Skin of body (tissue), 3 donors: ENCODE measurements at places on chromosomes 4 and X. TPM values are rescaled to one million over a fixed set of nuclear protein-coding genes. Genes with fewer than 3 reads are reported as not detected.

DNA sequence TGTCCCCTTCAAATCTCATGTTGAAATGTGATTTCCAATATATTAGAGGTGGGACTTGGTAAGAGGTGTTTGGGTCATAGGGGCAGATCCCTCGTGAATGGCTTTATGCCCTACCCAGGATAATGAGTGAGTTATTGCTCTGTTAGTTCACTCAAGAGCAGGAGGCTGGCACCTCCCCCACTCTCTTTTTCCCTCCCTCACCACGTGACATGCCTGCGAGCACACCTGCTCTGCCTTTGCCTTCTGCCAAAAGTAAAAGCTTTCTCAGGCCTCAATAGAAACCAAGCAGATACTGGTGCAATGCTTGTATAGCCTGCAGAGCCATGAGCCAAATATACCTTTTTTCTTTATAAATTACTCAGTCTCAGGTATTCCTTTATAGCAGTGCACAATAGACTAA lies 286.3 kb upstream of the UGT8 start:
- DNase-seq = no peak

GRCh38 chr4:40850496-40850895 lies 100.7 kb downstream of the NSUN7 start:
- DNase-seq = no peak

GRCh38 chr4:168868044-168868781 lies 141.8 kb downstream of the CBR4 start:
- peak; percentile 71 for DNase-seq

The NWD2 gene
- 0.30 TPM for total RNA-seq
